ENCODE measurements at places on chromosomes 12 and 14. TPM values are rescaled to one million over a fixed set of nuclear protein-coding genes. Genes with fewer than 3 reads are reported as not detected.

- no peak overlapping the region for H3K4me3 ChIP-seq
- H3K27me3 ChIP-seq, result no peaks in the 10 kb centered on the region
- H3K27ac ChIP-seq, result no peak overlapping the region
- DNase-seq, result no peak
Observed at GRCh38 chr14:53047307-53048069, 96.6 kb upstream of the FERMT2 start.

GRCh38 chr12:65951697-65952096 is 127.4 kb downstream of the HMGA2 start:
- no peaks in the 10 kb centered on the region for H3K36me3 ChIP-seq
- no peak overlapping the region for H3K27ac ChIP-seq
- no peak overlapping the region for H3K4me3 ChIP-seq
- peaks cover 5% of the 10 kb centered on the region for H3K4me1 ChIP-seq
- DNase-seq, result no peak
- no peaks in the 10 kb centered on the region for H3K27me3 ChIP-seq

DNA sequence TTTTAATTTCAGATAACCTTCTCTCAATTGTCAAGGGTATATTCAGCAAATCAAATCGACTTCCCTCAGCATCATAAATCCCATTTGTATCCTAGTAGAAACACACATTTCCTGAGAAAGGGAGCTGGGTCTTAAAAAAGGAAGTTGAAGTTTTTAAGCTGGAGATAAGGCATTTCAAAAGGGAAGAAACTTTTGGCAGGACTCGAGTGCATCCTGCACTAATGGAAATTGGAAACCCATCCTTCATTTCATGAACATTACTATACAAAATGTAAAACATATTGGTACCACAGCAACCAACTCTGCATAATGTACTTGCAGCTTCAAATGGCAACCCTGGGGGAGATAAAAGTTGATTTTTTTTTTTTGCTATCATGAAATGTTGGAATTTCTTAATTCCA is 23.7 kb upstream of the TMCC3 start:
- no peaks in the 10 kb centered on the region for H3K27me3 ChIP-seq
- no peak overlapping the region for H3K4me3 ChIP-seq
- H3K36me3 ChIP-seq, result no peaks in the 10 kb centered on the region
- H3K4me1 ChIP-seq, result peaks cover 29% of the 10 kb centered on the region
- no peak overlapping the region for H3K27ac ChIP-seq

DNA sequence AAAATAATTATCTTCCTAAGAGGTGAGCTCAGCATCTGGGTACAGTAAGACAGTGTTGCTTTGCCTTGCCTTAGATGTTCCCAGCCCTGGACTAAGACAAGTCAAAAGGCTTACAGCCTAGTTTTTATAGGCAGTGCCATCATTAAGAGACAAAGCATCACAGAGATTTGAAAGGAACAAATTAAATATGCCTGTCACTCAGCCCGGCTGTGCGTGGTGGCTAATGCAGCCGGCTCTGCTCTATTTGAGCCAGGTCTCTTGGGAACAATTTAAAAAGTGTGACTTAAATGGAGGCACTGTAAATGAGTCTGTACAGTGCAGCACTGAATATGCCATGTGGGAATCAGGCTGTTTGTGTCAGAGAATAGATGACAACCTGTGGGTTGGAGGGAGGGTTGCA is 1687.4 kb upstream of the FLRT2 start:
- no peaks in the 10 kb centered on the region for H3K4me1 ChIP-seq
- no peaks in the 10 kb centered on the region for H3K27me3 ChIP-seq
- DNase-seq, result no peak

MIP gene
- total RNA-seq, result not detected

Measured in upper lobe of right lung (tissue), 1 donor.